ENCODE measurements at places on chromosomes 11 and 22.

DNA sequence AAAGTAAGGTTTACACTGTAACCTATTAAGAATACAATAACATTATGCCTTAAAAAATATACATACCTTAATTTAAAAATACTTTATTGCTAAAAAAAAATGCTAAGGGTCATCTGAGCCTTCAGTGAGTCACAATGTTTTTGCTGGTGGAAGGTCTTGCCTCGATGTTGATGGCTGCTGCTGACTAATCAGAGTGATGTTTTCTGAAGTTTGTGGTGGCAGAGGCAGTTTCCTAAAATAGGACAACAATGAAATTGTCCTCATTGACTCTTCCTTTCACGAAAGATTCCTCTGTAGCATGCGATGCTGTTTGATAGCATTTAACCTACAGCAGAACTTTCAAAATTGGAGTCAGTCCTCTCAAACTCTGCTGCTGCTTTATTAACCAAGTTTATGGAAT, 97.6 kb downstream of the FAT3 start:
- DNase-seq, result no peak

GRCh38 chr11:75272821-75273301, 32.3 kb downstream of the TPBGL start:
- DNase-seq, result no peak

DNA sequence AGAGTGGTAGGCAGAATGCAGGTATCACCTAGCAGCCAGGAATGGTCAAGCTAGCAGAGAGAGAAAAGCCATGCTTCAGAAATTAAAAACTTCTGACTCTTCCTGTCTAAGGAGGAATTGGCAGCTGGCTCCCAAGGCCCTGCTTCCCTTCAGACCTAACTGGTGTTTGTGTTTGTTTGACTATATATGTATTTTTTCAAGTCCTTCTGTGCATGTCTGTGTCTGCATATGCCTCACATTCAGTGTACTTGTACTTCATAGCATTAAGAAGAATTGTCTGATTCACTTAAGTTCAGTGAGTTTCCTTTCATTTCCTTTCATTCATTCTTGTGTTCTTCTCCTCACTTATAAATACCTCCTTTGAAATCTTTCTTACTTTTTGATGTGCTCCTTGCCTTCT, 109.0 kb upstream of the RRM1 start:
- DNase-seq, result no peak

DNA sequence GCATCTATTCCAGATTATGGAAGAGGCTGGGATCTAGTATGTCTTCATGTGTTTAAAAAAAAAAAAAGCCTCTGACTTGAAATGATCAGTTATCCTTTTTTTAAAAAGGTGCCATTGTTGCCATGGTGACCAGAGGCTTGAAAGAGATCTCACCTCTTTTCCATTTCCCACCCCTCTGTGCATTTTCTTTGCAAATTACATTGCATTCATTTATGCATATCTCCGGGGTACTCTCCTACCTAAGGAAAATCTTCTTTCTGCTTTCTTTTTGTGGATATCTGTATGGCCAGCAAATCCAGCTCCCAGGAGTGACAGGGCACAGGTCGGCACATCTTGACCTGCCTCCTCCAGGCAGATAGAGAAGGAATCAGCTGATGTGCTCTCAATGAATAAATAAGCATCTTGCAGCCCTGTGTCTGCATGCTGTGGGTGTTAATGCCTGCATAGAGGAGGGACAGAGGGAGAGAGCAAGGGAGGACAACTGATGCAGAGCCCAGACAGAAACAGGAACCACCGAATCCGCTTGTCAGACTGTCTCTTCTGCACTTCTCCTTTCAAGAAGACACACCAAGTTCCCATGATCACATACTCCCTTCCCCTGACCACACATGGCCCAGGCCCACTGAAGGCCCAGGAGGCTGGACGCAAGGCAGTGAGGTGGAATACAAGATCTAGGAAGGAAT, 50.9 kb downstream of the CWC15 start:
- no peak for DNase-seq

DNA sequence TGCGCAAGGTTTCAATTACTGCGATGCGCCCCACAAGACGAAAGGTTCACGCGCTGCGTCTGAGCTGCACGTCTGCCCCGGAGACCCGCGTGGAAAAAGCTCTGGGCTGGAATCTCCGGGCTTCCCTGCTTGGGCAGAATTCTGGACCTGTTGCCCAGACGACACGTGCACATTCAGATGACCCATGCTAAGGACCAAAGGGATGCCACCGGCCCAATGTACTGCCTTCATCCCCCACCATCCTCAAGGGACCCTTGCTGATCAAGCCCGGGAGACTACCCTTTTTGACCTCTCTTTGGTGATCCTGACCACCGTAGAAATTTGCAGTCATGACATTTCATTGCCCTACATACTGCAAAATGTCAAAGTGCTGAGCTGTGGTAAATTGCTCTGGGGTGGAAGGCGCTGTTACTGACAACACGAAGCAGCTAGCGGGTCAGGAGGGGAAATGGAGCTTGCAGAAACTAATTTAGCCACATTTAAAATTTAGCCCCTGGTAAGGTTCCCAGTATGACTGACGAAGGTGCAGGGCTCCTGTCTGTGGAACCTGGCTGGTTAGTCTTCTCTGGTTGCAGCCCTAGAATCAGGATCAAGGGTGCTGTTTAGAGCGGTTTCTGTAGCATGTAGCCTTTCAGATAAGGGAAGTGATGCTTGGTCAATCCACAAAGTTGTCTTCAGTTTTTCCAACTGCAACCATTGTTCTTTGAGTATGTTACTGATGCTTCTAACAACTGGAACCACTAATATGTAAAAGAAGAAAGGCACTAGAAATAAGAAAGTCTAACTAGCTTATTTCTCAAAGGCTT, 81.9 kb downstream of the PRR5L start:
- DNase-seq, result no peak

Measured in endothelial cell (in vitro differentiated cells).